ENCODE measurements at places on chromosomes 11 and 22.

GRCh38 chr11:10633261-10633660 is 60.3 kb downstream of the IRAG1 start:
- no peak overlapping the region for H3K27ac ChIP-seq
- H3K27me3 ChIP-seq, result no peaks in the 10 kb centered on the region
- H3K4me1 ChIP-seq, result peaks cover 25% of the 10 kb centered on the region
- no peak overlapping the region for H3K4me3 ChIP-seq
- H3K36me3 ChIP-seq, result no peaks in the 10 kb centered on the region

DNA sequence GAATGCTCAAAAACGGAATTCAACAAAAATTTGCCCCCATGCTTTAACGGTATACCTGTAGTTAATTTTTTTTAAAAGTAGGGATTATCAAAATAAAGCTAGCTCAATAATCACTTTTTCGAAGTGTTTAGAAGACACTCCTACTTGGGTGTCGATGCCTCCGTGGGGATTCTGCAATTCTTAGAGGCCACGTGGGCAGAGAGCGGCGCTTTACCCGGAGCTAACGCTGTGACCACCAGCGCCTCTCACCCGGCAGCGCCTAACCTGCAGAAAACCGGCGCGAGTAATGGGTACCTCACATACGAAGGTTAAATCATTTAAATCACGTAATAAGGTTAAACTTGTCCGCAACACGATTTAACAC is 583 bp downstream of the TAF1D start:
- H3K27me3 ChIP-seq, result no peaks in the 10 kb centered on the region
- H3K4me1 ChIP-seq, result peaks cover 23% of the 10 kb centered on the region
- H3K4me3 ChIP-seq, result peak overlapping the region; percentile 96
- H3K36me3 ChIP-seq, result peaks cover 26% of the 10 kb centered on the region
- H3K27ac ChIP-seq, result peak overlapping the region; percentile 92

DNA sequence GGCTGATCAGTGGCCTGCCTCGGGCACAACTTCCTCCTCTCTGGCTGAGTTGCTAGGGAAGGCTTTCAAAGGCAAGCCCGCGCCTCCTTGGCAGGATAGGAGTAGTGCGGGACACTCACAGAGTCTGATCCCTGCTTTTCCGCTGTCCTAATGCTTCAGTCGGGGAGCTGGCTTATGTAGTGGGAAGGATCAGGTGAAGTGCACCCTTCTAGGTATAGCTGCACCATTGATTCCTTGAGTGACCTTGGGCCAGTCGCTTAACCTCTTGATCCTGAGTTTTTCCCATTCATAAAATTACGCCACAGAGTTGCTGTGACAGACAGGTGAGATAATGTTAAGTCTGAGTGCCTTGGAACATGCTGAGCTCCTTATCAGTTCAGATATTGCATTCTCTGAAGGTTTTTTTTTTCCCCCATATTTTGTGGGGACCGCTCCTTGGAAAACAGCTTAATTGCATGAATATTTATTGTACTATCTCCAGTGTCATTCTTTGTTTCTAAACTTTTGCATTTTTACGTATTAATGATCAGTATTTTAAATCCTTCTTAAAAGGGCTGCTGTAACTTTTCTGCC is 961 bp downstream of the IPO7 start:
- peak; percentile 17 for DNase-seq
- H3K4me3 ChIP-seq, result peak overlapping the region; percentile 93
- peak overlapping the region; percentile 78 for H3K27ac ChIP-seq
- 0 out of 2 replicates have a peak, but pooled peaks cover 9% of the 10 kb centered on the region for H3K4me1 ChIP-seq

GRCh38 chr11:34997952-34998528 is 81.6 kb downstream of the PDHX start:
- H3K27ac ChIP-seq, result no peak overlapping the region
- H3K4me1 ChIP-seq, result peaks cover 15% of the 10 kb centered on the region
- H3K27me3 ChIP-seq, result no peaks in the 10 kb centered on the region

DNA sequence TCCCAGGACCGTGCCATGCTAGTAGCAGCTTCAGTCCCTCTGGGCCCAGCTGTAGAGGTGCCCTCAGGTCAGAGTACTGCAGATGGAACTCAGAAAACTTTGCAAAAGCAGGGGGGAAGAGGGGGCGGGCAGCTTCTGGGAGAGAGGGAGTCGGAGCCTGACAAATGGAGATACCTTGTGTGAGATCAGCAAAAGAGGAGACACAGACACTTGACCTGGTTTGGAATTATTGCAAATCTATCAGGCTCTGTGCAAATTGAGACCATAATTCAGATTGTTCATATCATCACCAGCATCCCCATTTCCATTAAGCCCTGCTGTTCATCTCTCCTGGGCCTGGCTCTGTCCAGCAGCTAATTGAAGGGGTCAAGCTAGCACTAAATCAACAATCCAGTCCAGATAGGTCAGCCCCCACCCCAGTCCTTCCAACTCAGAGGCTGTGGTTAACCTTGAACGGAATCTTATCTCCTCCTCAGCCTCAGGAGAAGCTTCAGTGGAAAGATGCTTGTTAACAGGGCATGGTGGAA is 292.6 kb upstream of the PLET1 start:
- no peak overlapping the region for H3K4me3 ChIP-seq
- DNase-seq, result no peak
- H3K36me3 ChIP-seq, result no peaks in the 10 kb centered on the region
- no peaks in the 10 kb centered on the region for H3K27me3 ChIP-seq
- no peak overlapping the region for H3K27ac ChIP-seq

- H3K36me3 ChIP-seq, result no peaks in the 10 kb centered on the region
- no peak for DNase-seq
- no peaks in the 10 kb centered on the region for H3K27me3 ChIP-seq
- no peak overlapping the region for H3K4me3 ChIP-seq
- no peak overlapping the region for H3K27ac ChIP-seq
Observed at GRCh38 chr22:31250740-31251600, 38.9 kb downstream of the LIMK2 start.

GRCh38 chr22:30490399-30490798 is 15.1 kb downstream of the SEC14L4 start:
- H3K36me3 ChIP-seq, result no peaks in the 10 kb centered on the region
- H3K27ac ChIP-seq, result no peak overlapping the region
- H3K27me3 ChIP-seq, result peaks cover 76% of the 10 kb centered on the region
- peak; percentile 21 for DNase-seq
